Caki2 (cell line): ENCODE measurements at places on chromosomes 12 and 14. TPM values are rescaled to one million over a fixed set of nuclear protein-coding genes. Genes with fewer than 3 reads are reported as not detected.

AMDHD1 gene
- 1.1 TPM in 1 of 2 replicates, not detected in the other for total RNA-seq

- no peak for DNase-seq
Observed at GRCh38 chr14:28823245-28823644, 56.7 kb downstream of the FOXG1 start.

GRCh38 chr14:83867566-83868225 lies 1662.2 kb upstream of the FLRT2 start:
- DNase-seq, result no peak

DNA sequence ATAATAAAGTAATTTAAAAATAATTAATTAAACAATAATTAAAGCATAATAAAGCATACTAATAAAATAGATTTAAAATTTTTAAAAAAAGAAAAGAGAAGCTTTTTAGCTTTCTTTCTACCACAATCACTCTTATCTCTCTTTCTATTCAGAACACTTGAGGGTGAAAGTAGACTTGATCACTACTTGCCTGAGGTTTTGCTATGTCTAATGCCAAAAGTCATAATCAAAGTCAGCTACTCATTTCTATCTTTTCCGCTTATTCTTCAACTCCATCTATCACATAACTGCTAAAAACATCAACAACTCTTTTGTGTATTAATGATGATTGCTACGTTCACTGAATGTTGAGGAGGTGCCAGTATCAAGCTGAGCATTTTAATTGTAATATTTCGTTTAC lies 202.0 kb upstream of the KRR1 start:
- no peak for DNase-seq

- DNase-seq, result peak; percentile 92
Observed at GRCh38 chr14:52111583-52111982, 42.7 kb upstream of the NID2 start.

DNA sequence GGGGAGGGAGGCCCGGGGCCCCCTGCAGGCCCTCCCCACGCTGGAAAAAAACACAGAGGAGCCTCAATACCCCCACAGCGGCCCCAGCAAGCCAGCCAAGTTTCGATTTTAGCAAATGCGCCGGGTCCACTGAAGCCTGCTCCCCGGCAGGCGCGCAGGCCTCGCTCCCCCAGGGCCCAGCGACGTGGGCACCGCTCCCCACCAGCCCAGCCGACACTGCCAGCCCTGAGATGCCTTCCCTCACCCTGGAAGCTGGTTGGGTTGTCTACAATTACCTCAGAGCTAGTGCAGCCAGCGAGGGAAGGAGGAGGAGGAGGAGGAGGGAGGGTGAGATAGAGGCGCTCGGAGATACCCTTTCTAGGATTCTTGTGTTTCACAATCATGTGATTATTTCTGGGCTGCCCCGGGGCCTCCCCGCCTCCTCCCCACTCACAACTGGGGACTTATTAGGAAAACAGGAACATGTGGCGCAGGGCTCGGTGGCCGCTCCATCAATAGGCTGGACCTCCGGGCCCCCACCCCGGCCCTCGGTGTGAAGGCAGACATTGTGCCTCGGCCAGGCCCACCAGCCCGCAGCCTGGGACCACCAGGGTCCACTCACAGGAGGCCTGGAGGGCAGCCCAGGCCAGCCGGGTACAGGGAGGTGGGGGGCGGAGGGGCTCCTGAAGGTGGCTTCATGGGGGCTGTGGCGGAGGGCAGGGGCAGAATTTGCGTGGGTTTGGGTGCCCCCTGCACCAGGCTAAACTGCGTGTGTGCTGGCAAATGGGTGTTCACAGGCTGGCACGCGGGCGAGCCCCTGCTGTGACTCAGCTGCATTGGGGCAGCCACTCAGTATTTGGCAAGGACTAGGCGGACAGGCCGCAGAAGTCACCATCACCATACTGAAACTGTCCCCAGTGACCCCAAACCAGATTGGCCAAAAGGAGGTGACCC lies 109.9 kb downstream of the NCOR2 start:
- no peak for DNase-seq

GRCh38 chr12:92539976-92540781 lies 162.6 kb upstream of the PLEKHG7 start:
- DNase-seq, result no peak

DNA sequence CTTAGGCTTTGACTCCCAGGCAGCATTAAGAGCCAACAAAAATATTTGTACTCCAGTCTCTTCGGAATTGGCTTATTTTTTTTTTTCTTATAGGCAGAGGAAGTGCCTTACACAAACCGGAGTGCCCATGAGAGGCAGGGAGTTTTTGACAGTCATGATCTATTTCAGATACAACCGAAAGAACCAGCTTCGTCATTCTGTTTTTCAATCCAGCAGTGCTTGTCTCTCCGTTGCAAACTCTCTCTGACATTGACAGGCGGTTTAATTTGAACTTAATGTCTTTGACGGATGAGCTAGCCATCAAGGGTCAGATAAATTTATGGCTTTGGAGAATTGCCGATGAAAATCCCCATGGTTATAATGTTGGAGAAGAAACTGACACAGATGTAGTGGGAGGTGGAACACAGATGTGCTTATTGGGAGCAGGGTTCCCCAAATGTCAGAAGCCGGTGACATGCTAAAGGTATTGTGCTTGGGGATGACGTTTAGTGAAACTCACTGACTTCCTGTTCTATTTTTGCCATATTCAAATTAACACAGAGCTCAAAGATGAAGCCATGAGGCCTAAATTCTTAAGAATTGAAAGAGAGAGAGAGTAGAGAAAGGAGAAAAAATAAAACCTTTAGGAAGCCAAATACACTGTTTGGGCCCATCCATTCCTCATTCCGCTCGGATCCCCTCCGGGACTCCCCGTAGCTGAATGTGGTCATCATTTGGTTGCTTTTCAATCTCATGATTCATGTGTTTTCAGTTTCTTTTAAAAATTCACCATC lies 59.7 kb downstream of the PLXNC1 start:
- no peak for DNase-seq

DNA sequence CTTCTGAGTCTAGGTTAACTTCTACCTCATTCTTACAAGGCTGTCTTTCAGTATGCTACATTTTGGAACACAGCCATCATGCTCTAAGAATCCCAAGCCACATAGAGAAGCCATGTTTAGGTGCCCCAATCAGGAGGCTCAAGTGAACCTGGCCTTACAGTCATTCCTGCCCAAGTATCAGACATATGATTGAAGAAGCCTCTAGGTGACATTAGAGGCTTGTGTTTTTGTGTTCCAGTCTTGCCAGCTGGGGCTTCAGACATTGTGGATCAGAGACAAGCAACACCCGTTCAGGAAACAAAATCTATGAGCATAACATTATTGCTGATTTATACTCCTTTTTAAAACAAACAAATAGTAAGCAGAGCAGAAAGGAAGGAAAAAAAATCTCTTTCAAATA lies 8.1 kb upstream of the SLC16A7 start:
- no peak for DNase-seq

ACRBP gene
- 1.9 TPM in 1 of 2 replicates, not detected in the other for total RNA-seq

DNA sequence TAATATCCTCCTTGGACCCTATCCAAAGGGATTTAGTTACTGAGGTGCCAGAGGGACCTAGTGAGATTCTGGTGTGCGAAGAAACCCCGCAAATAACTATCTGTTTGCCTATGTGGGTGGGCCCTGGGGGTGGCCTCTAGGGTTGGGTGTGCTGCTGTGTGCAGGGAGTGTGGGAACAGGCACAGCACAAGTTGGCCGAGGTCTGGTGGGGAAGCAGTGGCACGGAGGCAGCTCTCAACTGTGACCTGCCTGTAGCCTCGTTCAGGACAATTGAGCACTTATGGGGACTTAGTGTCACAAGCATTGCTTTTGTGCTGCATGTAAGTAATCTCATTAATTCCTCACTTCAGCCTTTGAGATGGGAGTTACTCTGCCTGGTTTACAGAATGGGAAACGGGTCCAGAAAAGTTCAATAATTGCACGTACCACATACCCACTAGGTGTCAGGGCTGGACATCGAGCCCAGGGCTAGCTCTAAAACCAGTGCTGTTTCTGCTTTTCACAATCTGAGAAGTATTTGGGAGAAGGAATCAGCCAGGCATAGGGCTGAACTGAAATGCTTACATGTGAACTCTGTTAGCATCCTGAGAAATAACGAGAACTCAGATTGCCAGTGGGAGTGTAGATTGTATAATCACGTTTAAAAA lies 58.8 kb downstream of the TECPR2 start:
- no peak for DNase-seq

DNA sequence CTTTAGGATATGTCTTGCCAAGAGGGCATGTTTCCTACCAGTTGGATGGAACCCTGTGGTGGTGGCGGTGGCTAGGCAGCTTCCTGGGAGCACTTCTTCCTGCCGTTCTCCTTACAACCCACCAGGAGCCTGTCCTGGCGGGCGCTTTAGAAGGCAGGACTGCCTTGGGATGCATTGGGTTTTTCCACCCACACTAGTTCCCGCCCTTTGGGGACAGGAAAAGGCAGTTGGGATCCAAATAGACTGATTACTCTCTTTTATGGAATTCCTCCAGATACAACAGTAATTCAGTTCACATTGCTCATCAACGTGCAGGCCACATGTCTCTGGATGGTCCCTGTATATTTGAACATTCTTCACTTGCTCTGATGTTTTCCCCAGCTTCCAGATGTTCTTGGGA lies 305.7 kb upstream of the SSTR1 start:
- DNase-seq, result no peak

EML5 gene
- 0.12 and 1.3 TPM in 2 replicates for total RNA-seq

DNA sequence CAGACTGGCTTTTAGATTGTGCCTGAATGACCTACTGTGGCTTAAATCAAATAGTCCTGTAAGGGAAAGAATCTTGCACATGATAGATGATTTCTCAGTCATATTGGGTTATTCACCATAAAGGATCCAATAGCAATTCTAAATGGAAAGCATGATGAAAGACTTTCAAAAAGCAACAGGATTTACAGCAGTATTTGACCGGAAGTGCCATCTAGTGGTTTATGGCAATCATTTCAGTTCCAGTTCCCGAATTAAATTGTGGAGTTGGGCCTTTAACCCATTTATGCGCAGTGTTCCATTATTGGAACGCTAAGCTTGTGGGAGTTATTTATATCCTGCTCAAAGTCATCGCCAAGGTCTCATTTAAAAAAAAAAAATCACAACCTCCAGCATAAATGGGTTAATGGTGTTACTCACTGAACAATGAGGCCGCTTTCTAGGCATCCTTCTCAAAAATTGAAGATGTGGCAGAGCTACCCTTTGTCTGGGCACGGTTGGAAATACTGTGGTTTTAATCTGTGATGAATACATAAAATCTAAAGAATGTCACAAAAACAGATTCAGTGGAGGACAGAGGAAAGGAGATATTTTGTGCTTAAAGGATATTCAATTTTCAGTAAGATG lies 60.8 kb upstream of the REP15 start:
- peak; percentile 31 for DNase-seq

- no peak for DNase-seq
Observed at GRCh38 chr12:111384596-111384995, 15.7 kb upstream of the PHETA1 start.

- DNase-seq, result no peak
Observed at GRCh38 chr12:108530161-108530560, 15.1 kb downstream of the FICD start.

DAO gene
- total RNA-seq, result not detected in 2 replicates

CCDC175 gene
- not detected in 2 replicates for total RNA-seq

GRCh38 chr12:104166465-104166864 lies 28.5 kb upstream of the NFYB start:
- DNase-seq, result no peak

DNA sequence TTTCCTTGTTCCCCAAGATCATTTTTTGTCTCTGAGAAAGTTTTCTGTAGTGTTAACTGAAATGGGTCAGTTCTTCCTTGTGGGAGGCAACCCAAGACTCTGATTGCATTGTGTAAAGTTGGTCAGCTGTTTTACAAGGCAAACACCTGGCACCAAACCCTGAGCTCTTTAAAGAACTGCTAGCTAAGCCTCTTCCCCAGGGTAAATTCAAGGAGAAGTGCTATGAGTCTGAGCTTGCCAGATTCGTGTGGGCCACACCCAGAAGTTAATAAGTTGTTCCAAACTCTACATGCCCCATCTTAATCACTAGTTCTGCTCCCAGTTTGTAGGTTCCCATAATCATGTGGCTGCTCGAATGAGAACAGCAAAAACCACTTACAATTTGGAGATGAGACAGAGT lies 214.5 kb downstream of the BTG1 start:
- no peak for DNase-seq

GRCh38 chr12:108806921-108807320 lies 50.5 kb downstream of the SSH1 start:
- DNase-seq, result no peak

KRT5 gene
- total RNA-seq, result not detected in 2 replicates

DNA sequence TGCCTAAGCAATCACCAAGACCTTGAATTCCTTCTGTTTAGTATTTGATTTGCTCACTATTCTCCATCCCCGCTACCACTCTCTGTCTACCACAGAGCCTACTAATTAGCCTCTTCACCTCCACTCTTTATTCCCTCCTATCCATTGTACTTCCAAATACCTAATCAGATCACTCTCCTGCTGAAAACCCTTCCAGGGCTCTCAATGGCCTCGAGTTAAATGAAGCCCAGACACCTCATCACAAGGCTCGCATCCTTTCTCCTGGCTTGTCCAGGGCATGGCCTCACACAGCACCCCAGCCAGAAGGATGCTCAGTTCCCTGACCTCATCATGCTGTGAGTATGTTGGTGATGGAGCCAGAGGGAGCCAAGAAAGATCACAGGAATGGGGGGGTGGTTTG lies 71.4 kb upstream of the PRMT8 start:
- DNase-seq, result no peak

PLEKHH1 gene
- total RNA-seq, result 0.78 and 9.3 TPM in 2 replicates

DNA sequence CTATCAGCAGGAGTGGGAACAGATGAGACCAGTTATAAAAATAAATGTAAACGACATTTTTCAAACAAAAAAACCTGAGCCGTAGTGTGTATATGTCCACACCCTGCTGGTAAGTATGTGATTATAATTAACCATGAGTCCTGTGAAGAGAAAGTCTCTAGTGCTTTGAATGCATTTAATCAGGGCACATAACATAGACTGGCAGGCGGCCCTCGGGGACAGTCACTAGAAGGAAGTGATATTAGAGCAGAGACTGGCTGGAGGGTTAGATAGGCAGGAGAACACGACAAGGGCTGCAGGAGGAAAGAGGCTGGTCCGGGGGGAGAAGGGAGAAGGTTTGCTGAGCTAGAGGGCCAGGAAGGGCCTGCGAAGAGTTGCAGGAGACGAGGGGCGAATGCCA lies 23.8 kb upstream of the ELK3 start:
- no peak for DNase-seq

- peak; percentile 80 for DNase-seq
Observed at GRCh38 chr14:23057757-23058653, 685 bp upstream of the CDH24 start.

TPPP2 gene
- not detected in 2 replicates for total RNA-seq

- DNase-seq, result no peak
Observed at GRCh38 chr12:62346817-62347216, 86.6 kb downstream of the USP15 start.

DNA sequence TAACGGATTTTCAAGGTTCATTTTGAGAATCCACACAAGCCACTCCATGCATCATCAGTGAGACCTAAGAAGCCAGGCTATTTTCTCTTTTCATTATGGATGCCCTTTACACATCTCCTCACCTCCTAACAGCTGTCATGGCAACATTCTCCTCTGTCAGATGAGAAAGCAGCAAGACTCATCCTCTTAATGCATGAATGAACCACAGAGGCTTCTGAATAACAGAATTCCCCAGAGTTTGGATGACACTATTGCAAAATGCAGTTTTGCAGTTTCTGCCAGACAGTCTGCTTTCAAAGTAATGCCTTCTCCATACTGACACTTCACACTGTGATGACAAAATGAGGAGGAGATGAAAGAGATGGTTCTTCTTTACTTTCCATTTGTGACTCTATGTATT lies 286.7 kb upstream of the GRIP1 start:
- no peak for DNase-seq
